ENCODE measurements at places on chromosomes 5 and 9.
A peak's percentile ranks its signal among the peaks of the same experiment; 100 is the strongest.

DNA sequence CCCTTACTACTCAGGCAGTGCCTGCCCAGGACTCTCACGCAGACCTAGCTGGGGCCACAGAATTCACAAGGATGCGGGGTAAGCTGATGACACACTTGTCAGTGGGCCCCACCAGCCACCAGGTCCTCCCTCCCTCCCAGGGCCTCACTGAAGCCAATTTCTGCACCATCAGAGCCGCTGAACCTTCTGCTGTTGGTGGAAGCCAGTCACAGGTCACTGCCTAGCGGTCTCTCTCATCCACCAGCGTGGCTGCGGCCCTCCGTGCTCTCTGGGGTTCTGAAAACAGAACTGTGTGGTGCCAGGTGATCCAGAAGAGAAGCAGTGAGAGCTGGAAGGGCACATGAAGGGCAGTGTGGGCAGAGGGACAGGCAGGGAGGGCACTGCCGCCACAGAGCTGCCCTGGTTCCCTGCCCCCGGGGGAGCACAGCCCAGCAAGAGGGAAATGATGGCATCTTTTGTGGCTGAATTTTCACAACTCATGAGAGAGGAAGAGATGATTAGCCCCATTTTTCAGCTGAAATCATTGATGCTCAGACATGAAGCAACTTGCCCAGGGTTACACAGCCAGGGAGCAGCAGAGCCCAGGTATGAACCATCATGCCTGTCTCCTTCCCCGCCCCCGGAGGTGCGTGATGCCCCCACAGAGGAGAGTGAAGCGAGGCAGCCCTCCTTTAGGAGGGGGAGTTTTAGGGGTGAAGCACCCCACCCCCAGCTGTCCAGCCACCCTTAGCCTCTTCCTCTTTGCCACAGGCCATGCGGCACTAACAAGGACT is 41.4 kb upstream of the CPLX2 start:
- DNase-seq: no peak

DNA sequence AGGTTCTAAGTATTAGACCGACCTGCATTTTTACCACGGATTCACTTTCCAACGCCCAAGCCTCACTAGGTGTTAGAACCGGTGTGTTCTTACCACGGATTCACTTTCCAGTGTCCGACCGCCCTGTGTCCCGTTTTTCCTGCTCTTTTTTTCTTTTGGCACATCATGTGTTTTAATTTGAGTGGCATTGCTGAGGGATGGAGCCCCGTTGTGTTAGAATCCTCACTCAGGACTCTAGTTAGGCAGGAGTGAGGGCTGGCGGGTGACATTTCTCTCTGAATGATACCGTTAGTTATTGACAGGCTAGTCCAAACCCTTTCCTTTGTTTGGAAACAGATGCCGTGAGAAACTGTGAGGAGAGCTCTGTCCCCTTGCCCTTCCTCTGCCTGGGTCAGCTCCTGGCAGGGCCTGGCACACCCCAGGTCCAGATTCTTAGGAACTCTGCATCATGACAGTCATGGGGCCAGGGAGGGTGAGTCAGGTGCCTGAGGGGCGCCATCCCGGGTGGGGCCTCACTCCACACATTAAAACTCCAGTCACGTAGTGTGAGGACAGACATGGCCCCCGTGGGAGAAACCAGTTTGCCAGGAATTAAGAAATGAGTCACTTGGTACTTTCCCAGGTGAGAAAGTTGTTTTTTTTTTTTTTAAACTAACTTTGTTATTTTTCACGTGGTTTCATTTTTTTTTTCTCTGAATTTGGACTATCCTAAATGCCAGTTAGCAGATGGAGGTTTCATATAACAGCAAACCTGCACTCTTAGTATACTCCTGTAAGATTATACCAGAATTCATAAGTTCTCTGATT is 15.8 kb downstream of the EXOC3 start:
- DNase-seq: no peak

- no peak for DNase-seq
These were observed 441.9 kb downstream of the ARHGEF28 start for GRCh38 chr5:74067748-74068541.

DNA sequence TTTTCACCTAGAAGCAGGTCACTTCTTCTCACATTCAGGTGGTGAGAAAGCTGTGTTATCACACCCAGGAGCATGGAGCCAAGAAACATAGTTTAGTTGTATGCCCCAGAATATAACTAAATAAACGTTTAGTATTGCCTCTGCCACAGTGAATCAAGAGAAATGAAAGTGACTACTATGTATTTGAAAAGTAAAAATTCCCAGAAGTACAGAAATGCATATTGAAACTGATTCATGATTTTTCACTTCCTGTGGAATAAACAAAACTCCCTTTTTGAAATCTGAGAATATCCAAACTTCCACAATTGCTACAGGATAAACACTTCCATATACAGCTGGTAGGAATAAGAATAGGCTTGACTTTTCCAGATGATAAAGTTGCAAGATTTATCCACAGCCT is 15.3 kb upstream of the NINJ1 start:
- DNase-seq: no peak

GRCh38 chr5:56649569-56649968 is 165.8 kb upstream of the MAP3K1 start:
- peak; percentile 84 for DNase-seq

Data from fibroblast of upper back skin (primary cell).